M059J (cell line): ENCODE measurements at places on chromosomes 1 and 21. TPM values are rescaled to one million over a fixed set of nuclear protein-coding genes. Genes with fewer than 3 reads are reported as not detected.

DNA sequence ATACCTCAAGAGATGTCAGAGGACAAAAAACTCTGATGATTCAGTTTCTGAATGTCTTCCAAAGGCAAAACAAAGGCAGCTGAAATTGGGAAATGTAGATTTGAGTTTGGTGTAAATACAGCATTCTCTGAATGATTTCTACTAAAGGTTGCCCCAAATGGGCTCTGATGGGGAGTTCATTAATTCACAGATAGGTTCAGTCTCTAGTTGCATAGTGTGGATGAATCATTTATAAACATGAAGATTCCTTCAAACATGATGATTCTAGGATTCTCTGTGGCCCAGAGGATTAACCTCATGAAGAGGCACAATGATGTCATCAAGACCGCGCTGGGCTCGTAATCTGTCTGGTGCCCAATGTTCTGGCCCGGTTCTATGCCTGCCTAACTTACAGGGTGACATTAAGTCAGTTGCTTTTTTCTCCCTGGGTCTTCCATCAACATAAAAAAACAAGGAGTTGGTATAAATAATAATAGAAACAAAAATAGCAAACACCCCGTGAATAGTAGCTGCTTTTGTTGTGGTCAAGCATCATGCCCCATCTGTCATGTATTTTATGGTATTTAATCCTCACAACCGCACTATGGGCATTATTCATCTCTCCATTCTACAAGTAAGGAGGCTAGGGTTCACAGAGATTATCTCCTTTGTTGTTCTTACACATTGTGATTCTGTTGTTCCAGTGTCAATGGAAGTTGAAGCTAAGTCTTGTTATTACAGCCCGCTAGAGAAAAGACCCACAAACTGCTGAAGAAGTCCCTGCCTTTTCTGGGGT lies 509.6 kb upstream of the USP24 start:
- DNase-seq: peak; percentile 95

- peak; percentile 71 for DNase-seq
These were observed 43.0 kb downstream of the TOR3A start for GRCh38 chr1:179124873-179125272.

Gene NCF2
- 10.8 and 17.1 TPM in 2 replicates for total RNA-seq

DNA sequence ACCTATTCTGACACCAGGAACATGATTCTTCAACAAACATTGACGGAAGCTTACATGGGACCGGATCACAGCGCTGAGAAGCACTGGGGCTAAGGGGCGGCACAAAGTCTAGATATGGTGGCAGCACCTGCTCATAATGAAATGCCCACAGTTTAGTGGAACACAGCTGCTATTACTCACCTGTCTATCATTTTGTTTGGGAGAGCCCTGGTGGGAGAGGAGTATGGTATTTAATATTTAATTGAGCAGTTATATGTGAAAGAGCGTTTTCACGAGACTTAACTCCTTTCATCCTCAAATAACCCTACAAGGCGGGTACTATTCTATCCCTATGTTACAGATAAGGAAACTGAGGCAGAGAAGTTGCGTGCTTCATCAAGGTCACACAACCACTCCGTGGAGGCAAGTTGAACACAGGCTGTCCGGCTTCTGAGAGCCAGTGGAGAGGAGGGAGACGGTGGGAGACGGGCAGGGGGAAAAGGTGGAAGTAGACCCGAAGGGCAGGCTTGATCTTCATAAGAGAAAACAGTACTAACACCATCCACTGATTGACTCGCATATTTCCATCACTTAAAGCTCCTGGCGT lies 790 bp upstream of the TSNAX start:
- DNase-seq: no peak

- DNase-seq: no peak
These were observed 22.6 kb upstream of the PLD5 start for GRCh38 chr1:242546849-242547729.

- peak; percentile 71 for DNase-seq
These were observed 77.8 kb upstream of the TINAGL1 start for GRCh38 chr1:31498376-31499040.

DNA sequence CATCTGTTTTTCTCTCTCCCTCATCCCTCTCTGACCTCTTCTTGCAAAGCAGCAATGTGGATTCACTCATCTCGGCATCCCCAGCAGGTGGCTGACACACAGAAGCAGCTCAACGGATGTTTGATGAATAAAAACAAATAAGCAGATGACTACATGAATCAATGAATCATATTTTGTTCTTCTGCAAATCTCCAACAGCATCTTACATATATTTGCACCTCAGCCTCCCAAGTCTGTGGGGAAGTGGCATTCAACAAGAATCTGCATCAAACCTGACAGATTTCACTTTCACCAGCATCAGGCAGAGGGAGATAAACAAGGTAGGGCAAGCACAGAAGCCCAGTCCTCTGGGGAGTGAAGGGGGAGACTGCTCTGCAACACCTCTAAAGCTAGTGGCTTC lies 34.0 kb downstream of the CAPN8 start:
- DNase-seq: no peak

DNA sequence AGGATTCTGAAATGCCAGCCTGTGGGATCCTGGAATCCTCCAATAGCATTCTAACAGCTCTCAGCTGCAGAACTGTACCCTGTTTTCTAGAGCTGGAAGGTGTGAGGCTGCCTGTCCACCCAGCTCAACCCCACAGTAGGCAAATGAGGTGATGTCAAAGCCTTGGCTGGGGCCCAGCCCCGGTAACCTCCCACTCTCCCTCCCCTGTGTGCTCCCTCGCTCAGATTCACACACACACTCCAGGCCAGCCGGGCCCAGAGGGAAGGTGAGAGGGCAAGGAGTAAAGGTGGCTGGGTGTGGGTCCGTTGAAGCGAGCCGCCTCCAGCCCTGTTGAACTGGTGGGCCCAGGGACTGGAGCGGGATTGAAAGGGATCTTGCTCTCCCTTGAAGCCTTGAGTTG lies at the start of gene BSND:
TSS of gene BSND (plus strand) at position 257 of the 400 bp plus-strand sequence. CDS start 254 bp downstream, outside the sequence.
- DNase-seq: no peak

GRCh38 chr1:9590945-9591668 lies 2.4 kb downstream of the TMEM201 start:
- DNase-seq: no peak

DNA sequence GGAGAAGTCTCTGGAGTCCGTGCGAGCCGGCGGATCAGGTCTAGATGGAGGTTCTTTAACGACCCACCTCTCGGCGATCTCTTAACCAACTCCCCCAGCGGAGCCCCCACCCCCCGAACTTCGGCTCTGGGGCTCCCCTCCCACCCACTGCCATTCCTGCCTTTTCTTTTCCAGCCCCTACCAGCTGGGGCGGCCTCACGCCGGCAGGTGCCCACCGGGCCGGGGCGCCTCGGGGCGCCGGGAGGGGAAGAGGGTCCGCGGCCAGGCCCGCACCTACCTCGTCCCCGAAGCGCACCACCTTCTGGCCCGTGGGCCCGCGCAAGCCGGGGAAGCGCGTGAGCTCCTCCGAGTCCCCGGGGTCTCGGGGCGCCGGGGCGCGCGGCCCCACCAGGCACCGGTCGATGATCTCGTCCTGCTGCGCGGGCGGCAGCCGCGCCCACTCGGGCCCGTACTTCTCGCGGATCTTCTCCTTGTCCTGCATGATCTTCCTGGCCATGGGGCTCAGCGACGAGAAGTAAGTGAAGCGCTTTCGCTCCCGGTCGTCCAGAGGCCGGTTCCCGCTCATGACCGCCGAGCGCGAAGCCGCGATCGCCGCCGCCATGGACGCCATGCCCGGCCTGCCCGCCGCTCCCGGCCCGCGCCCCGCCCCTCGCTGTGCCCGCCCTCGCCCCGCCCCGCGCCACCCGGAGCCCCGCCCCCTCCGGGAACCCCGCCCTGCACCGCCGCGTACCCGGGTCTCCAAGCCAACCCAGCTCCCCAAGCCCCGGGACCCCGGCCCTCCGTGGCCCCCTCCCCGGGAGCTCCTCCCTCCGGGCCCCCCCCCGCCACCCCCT lies at the start of gene C1orf198:
TSS of gene C1orf198 (minus strand) at position 619 of the 833 bp plus-strand sequence. CDS start at position 610, 9 bp downstream.
- DNase-seq: peak; percentile 39
